ENCODE measurements at places on chromosomes 5 and 9. TPM values are rescaled to one million over a fixed set of nuclear protein-coding genes. Genes with fewer than 3 reads are reported as not detected.

GRCh38 chr5:176780176-176781053 lies 29.9 kb upstream of the UNC5A start:
- DNase-seq: no peak

Gene FAM221B
- not detected for total RNA-seq

DNA sequence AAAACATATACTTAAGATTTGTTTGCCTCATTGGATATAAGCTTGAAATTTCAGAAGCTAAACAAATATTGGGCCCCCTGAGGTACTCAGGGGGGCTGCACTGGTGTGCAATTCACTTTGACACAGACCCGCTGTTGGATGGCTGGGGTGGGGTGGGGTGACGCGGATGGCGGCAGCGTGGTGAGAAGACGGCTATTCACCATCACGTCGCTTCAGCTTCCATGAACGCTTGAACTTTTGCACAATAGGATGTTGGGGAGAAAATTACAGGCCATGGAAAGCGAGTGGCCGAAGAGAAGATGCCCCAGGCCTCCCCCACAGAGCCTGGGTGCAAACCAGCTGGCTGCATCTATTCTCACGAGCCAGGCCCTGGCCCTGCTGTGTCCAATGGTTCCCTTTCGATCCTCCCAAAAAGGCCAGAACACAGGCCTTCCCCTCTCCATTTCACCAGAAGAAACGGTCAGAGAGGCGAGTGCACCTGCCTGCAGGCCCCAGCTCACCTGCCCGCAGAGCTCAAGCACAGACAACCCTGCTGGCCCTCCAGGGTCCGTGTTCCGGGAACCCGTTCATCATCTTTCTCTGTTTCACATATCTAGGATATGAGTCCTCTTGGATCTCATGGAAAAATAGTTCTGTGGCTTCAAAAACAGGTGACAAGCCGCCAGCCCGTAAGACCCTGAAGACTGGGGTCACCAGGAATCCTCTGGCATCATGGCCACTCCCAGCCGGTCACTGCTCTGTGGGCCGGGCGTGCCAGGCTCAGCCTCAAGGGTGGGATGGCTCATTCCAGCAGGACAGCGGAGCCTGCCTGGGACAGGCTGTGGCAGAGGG lies 46.8 kb upstream of the SARDH start:
- DNase-seq: no peak

GRCh38 chr5:61167382-61167781 lies 5.1 kb upstream of the SMIM15 start:
- peak; percentile 33 for DNase-seq

Gene SLC31A2
- 9.8 TPM for total RNA-seq

DNA sequence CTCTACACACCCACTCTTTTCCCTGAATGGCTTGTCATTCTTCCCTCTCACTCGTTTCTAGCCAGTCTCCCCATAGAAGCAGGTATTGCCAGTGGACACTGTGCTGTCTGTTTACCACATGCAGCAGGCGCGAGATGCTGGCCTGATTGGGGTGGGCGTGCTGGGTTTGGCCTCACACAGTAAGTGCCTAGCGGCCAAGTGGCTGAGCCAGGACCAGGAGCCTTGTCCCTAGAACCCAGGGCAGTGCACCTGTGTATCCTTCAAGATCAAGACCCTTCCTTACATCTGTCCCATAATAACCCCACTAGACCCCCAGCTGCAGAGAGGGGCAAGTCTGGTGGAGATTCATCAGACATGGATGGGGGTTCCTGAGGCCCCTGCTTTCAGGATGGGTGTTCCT lies 112.8 kb upstream of the IRX4 start:
- no peak for DNase-seq

GRCh38 chr9:115130176-115130575 lies 12.2 kb upstream of the TNC start:
- no peak for DNase-seq

Gene TMC1
- not detected for total RNA-seq

DNA sequence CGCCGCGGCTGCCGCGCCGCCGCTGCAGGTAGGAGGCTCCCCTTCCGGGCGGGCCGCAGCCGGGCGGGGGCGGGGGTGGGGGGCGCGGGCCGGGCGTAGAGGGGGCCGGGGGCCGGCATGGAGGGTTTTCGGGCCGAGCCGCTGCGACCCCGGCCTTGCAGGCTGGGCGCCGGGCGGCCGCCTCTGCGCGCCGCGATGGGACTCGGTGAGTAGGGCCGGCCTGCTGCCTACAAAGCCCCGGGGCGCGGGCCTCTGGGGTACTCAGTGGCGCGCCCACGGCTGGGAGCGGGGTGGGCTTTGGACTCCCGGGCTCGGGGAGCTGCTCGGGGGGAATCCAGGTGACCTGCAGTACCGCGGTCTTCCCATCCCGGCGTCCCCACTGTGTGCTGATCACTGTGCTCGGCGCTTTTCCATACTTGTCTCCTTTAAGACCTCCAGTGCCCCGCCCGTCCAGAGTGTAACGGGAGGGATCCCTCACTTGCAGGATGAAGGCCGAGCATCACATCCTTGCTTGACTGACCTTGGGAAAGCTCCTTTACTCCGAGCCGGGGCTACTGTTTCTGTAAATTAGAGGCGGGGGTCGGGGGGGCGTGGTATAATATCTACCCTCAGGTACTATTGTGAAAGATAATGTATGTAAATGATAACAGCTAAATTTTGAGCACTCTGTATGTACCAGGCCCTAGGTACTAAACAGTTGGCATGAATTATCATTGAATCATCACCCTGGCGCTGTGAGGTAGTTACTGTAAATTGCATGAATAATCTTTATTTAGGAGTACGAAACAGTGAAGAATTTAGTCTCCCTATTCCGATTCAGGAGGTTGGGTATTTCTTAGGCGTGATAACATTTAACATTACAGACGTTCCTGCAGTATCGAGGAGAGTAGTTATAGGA lies 672 bp downstream of the MSANTD3 start:
- peak; percentile 56 for DNase-seq

Gene GARIN3
- not detected for total RNA-seq

Gene GLDC
- not detected for total RNA-seq

Gene IL5
- not detected for total RNA-seq

DNA sequence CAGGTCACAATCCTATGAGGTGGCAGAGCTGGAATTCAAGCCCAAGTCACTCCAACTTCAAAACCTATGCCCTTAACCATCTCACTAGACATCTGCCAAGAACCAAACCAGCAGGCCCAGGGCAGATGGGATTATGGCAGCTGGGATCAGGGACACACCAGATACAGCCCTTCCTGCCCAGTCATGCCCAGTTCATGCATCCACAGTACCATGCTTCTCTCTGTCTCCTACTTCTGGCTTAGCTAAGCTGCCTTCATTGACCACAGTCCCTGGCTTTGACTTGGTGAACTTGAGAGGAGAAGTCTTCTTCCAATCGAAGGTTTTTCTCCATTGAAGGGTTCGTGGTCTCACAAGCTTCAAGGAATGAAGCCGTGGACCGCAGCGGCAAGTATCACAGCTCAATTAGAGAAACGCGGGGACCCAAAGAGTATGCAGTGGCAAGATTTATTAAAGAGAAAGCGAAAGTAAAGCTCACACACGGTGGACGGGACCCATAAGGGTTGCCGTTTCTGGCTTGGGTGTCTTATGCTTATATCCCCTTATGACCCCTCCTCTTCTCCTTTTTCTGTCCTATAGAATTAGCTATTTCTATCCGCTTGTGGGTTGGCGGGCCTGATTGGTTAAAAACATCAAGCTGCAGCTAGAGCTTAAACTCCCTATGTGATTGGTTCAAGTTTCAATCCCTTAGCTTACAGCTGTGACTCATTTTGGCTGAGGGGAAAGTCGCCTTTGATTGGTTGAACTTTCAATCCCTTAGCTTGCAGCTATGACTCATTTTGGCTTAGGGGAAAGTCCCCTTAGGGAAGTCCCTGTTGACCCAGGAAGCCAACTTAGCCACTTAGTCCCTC lies 101.2 kb downstream of the TRIM36 start:
- peak; percentile 83 for DNase-seq

Gene FUT7
- total RNA-seq: not detected

Gene SERF1A
- 3.4 TPM for total RNA-seq

- DNase-seq: no peak
Measured at GRCh38 chr9:120369608-120370220, 210.3 kb downstream of the CDK5RAP2 start.

Gene LCN9
- not detected for total RNA-seq

DNA sequence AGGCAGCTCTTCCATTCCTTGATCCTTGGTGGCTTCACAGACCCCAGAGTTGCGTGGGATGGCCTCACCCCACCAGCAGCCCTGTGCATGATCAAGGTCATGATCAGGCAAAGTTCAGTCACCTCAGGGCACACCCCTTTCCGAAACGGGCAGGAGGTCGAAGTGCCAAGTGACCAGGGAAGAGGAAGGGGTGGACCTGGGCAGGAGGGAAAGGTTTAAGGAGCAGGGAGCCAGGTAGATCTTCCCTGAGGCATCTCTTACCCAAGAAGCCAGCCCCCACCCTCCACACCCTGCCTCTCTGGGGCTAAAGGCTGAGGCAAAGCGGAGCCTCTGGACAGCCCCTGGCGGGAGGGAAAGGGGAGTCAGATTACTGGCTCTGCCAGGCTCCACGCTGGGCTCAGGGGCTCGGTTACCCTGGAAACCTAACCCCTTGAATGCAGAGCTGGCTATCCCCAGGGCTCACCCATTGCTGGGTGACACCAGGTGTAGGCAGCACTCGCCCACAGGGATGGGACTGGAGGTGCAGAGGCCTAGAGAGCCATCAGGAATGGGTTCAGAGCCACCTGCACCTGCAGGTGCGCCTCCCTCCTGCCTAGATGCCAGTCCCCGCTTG lies 3.6 kb downstream of the MGAT4B start:
- DNase-seq: no peak

Gene C9
- not detected for total RNA-seq

Data from H4 (cell line).